GM18507 (cell line): ENCODE measurements at places on chromosomes 12 and 14.

- DNase-seq: no peak
Observed at GRCh38 chr12:57835366-57836288, 10.9 kb downstream of the CTDSP2 start.

DNA sequence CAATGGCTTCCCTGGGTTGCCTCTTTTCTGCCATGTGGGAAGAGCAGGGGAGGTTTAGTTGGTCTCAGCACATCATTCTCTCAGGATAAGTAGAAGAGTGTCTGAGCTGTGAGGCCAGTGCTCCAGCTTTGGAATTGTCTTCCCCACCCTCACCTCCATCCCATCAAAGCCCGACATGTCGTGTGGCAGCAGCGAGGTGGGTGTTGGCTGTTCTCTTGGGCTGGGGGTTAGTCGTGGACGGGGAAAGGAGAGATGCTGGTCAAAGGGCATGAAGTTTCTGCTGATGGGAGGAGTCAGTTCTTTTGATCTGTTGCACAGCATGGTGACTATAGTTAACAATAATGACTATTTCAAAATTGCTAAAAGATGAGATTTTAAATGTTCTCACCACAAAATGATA is 404.2 kb downstream of the TMEM121 start:
- no peak for DNase-seq

- DNase-seq: no peak
Observed at GRCh38 chr12:50181691-50182090, 14.5 kb upstream of the CERS5 start.

GRCh38 chr12:91622037-91622436 is 439.4 kb upstream of the DCN start:
- no peak for DNase-seq

- no peak for DNase-seq
Observed at GRCh38 chr14:44895716-44896115, 66.0 kb downstream of the KLHL28 start.

- no peak for DNase-seq
Observed at GRCh38 chr14:44701563-44702263, 194.6 kb upstream of the FSCB start.

- DNase-seq: no peak
Observed at GRCh38 chr12:28172434-28173030, 17.7 kb upstream of the CCDC91 start.

DNA sequence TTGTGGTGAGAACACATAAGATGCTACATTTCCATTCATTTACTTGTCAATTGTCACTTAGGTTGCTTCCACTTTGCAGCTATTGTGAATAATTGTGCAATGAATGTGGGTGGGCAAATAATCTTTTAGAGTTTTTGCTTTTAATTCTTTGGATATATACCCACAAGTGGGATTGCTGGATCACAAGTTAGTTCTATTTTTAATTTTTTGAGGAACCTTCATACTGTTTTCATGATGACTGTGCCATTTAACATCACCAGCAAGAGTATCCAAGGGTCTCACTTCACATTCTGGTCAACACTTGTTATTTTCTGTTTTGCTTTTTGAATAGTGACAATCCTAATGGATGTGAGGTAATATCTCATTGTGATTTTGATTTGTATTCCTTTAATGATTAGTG is 10.5 kb downstream of the CLEC6A start:
- DNase-seq: no peak

DNA sequence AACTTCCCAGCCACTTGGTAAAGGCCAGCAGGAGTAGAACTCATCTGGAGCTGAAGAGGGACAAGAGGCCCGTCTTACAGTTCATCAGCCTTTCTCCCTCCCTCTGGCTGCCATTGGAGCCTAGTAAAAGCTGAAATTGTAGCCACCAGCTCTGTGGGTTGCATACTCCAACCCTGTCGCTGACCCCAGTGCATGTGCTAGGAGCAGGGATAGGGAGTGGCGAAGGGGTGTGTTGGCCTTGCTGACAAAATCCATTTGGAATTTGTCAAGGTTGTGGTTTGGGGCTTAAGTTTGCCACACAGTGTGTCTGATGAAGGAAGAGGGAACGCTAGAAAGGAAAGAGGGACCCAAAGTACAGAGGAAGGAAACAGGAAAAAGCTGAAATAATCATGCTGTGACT is 4.0 kb upstream of the ARF3 start:
- no peak for DNase-seq
